Muscle of leg (tissue), 16 donors: ENCODE measurements at places on chromosomes 6 and 20.
A peak's percentile ranks its signal among the peaks of the same experiment; 100 is the strongest.

DNA sequence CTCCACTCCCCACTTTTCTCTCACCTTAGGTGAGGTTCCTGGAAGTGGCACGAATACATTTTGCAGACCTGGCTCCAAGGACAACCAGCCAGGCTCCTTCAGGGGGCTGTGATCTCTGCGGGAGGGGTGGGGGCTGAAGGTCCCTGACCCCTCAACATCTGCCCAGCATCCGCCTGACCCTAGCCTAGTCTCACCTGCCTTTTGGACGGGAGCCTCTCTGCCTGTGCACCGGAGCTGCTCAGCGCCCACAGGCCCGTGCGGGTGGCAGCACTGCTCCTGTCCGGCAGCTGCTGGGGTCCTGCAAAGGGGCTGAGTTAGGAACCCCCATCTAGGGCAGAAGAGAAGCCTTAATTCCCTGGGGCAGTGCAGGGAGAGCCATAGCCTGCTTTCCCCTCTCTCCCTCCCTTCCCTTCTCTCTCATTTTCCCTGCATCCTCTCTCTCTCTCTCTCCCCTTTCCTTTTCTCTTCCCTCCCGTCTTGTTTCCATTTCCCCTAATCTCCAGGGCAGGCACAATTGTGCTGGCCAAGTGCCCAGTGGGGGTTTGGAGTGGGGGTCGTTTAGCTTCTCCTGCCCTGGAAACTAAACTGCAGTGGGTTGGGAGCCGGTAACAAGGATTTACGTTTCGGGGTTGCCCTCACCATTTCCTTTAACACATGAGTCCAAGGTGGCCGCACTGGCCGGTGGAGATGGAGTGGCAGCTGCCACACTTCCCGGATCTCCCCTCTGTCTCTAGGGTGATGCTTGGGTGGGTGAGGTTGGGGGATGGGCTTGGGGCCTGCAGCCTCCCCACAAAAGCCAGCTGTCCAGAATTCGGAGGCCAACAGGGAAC is 54.1 kb downstream of the CTCFL start:
- DNase-seq = no peak

DNA sequence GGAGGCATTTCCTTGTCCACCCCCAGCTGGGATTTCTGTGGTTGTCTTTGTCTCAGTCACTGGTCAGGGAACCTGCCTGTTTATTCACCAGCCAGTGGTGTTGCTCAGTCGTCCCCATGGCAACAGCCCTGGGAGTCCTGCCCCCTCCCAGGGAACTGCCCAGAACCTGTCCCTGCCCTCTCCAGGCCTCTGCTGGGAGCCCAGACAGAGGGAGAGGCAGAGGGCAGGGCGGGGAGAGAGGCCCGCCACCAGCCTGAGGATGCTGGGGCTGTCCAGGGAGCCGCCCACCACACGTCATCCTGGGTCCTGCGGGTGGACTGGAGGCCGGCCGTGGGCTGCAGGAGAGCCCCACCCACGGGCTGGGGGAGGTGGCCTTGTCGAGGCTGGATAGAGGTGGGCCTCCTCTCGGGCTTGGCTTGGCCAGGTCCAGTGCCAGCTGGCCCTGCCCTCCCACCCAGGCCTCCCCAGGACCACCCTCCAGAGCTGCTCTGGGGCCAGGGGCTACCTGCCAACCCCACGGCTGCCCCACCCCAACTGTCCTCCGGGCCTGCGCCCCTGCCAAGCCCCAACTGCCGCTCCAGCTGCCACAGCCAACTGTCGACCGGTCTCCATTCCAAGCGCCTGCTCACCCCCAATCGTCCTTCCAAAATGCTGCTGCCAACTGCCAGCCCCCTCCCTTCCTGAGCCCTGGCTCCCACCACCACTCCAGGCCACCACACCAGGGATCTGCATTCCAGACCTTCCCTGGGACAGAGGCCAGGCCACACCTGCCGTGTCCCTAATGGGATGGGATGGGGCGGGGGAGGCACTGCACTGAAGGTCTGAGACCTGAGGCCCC is 4.2 kb upstream of the ZBTB46 start:
- DNase-seq = peak; percentile 97

GRCh38 chr6:98498866-98499265 is 335.5 kb upstream of the POU3F2 start:
- no peak for DNase-seq

DNA sequence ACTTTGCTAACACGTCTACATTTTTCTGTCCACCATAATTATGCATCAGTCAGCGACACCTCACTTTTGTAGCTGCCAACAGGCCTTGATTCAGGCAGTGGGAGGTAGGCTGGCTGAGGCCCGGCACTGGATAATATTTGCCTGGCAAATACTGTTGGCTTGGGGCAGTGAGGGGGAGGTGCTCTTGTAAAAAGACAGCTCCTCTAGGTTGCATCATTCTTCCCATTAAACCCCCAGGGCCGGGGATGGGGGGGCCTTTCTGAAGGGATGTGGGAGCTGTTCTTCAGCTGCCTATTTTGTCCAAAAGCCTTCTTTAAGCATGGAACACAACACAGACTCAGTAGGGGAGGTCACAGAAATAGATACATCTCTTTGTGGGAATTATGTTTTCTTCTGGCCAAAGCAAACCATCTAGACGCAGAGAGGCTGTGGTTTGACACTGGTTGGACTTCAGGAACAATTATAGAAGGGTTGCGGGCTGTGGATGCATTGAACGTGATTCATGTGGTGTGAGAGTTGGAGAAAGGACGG is 338.3 kb upstream of the NT5E start:
- DNase-seq = no peak

GRCh38 chr6:45964300-45964699 is 51.4 kb downstream of the CLIC5 start:
- DNase-seq = no peak

GRCh38 chr20:33061658-33062028 is 7.9 kb downstream of the BPIFB3 start:
- peak; percentile 20 for DNase-seq

GRCh38 chr20:8291873-8292272 is 159.8 kb downstream of the PLCB1 start:
- DNase-seq = no peak

GRCh38 chr20:59456342-59457279 is 147.7 kb upstream of the PHACTR3 start:
- no peak for DNase-seq
